Stimulated activated CD8-positive, alpha-beta memory T cell treated with anti-CD3 and anti-CD28 coated beads, Interleukin-7, amount 100 ng/mL, for 1 hour (primary cell): ENCODE measurements at places on chromosomes 11 and 22.

- no peak for DNase-seq
Measured at GRCh38 chr11:45042560-45042959, 91.9 kb upstream of the TP53I11 start.

- DNase-seq: no peak
Measured at GRCh38 chr22:19997561-19998231, 18.9 kb downstream of the ARVCF start.

GRCh38 chr11:65868076-65868667, 4.4 kb downstream of the EFEMP2 start:
- no peak for DNase-seq

DNA sequence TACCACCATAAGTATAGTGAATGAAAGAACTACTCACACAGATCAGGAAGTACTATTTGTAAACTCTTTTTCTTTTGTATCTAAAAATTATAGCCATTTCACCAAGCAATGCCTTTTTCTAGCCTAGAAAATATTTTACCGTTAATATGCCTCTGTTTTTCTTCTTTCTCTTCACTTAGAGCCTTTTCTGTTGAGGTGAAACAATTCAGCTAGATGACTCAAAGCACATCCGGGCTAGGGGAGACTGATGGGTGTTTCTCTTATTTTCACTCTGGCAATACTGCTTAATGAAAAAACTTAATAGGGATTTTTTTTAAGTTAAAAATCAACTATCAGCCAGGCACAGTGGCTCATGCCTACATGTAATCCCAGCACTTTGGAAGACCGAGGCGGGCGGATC, 93.3 kb downstream of the SGSM3 start:
- DNase-seq: no peak

DNA sequence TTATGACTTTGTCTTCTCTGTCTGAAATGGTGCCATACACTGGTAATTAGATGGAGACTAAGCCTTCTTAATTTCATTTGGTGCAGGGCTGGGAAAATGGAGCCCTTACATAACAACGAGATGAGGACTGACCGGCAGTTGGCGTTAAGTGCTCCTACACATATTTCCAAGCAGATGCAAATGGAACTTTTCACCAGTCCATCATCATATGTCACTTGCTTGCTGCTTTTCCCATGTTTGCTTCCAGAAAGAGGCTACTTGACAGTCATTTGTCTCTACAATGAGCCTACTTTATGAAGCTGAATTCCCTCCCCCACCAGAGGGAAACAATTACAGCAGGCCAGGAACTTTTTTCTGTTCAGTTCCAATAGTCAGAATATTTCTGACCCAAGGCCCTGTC, 32.6 kb downstream of the SVIP start:
- DNase-seq: no peak

DNA sequence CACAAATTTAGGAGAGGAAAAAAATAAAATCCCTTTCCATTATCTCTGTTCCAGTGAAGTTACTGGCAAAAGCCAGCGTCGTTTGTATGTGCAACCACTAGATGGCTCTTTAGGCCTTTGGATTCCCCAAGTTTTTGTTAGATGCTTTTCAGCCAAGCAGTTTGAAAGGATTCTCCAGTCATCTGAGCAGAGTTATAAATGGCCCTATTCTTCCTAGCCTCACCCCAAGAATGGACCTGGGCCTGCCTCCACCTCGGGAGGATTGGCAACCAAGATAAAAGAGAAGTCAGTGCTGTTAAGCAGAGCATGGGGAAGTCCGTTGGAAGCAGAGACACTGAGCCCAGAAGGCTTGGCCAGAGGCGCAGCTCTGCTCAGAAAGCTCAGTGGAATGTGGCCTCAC, 15.4 kb downstream of the FAM181B start:
- no peak for DNase-seq
